ENCODE measurements at places on chromosomes 2 and 18.
A peak's percentile ranks its signal among the peaks of the same experiment; 100 is the strongest.

DNA sequence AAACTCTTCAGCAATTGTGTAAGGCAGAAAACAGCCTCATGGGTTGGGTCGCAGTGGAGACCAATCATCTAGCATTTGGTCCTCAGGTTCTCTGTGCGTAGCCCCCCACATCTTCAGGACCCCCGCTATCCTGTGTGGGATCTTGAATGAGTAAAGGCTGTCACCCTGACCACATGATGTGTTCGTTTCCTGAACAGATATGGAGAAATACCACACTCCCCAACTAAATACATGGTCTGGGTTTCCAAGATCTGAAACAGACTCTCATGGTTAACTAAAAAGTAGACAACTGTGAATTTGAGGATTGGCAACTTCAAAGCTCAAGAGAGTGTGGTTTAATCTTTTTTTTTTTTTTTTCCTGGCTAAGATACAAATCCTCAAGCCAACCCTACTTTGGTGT lies 23.2 kb downstream of the DOCK10 start:
- no peak for DNase-seq

GRCh38 chr2:43127208-43127940 lies 99.0 kb downstream of the ZFP36L2 start:
- peak; percentile 60 for DNase-seq

DNA sequence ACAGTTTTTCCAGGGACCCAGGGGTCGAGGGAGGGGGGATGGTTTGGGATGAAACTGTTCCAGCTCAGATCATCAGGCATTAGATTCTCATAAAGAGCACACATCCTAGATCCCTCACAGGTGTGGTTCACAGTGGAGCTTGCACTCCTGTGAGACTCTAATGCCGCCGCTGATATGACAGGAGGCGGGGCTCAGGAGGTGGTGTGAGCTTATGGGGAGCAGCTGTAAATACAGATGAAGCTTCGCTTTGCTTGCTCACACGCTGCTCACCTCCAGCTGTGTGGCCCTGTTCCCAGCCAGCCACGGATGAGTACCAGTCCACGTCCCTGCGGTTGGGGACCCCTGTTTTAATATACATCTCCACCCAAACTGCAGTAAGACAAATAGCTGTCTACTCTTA lies 204.2 kb downstream of the AGAP1 start:
- DNase-seq = no peak

DNA sequence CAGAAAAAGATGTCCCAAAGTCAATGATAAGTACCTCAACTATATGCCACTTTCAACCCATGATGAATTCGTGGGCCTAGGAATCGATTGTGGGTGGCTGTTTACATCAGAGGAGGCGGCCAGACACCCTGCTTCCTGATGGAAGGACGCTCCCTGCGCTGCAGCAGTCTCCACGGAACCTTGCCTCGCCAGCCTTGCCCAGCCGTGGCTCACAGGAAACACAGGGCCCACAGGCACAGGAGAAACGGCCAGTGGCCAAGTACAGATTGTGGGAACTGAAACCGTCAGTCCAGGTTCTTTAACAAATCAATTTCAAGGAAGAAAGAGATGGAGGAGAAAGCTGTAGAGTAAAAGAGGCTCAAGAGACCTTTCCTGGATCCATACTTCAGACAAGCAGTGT lies 101.5 kb upstream of the NFATC1 start:
- DNase-seq = no peak

DNA sequence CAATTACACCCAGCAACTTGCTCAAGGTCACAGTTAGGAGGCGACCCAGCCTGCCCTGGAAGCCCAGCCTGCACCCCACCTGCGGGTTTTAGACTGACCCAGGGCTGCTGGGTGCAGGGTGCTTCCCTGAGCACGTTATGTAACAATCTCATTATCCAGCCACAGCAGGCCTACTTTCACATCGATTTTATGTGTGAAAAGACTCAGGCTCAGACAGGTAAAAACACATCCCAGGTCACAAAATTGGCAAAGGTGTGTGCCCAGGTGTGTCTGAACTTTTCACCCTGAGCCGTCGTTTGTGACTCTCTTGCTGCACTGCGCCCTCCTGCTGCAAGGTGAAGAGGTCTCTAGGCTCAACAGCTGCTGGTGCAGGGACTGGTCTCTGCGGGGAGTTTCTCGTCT lies 668.2 kb upstream of the HS6ST1 start:
- DNase-seq = no peak

DNA sequence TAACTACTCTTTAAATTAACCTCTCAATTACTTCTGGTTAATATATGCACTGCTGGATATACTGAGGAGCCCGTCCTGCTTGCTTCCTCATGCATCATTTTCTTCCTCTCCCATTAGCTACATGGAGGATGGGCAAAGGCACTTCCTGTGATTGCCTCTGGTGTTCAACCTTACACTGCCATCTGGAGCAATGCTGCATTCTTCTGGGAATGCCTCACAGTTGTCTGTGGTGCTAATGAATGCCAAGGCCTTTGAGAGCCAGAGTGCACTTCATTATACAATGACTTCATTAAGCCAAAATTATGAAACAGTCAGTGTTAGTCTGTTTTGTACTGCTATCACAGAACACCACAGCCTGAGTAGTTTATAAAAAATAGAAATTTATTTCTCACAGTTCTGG lies 134.8 kb upstream of the DOCK10 start:
- peak; percentile 33 for DNase-seq

DNA sequence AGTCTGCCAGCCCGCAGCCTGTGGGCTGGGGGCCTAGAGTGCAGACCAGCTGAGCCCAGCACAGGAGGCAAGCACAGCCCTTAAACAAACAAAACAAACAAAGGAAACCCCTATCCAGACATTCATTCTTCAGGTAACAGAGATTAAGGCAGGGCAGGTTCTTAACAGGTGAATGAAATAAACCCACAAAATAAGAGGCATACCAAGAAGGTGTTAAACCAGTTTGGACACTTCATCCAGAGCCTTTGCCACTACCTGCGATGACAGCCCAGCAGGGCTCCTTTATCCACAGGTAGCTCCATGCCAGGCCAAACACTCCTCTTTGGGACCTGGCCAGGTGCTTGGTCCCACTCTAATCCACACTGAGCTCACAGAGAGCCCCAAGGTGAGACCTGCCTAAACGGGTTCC lies 209.7 kb upstream of the SIX2 start:
- no peak for DNase-seq

- DNase-seq = peak; percentile 74
Measured at GRCh38 chr2:168119515-168120141, 127.8 kb downstream of the STK39 start.

- no peak for DNase-seq
Measured at GRCh38 chr2:101111262-101111838, 39.8 kb downstream of the TBC1D8 start.

GRCh38 chr2:84424152-84424551 lies 34.9 kb downstream of the SUCLG1 start:
- DNase-seq = peak; percentile 31

GRCh38 chr18:51196118-51196810 lies 1.2 kb downstream of the MEX3C start:
- DNase-seq = peak; percentile 41

- no peak for DNase-seq
Measured at GRCh38 chr2:46160326-46160725, 136.9 kb upstream of the EPAS1 start.

GRCh38 chr18:45522371-45522770 lies 92.9 kb upstream of the SLC14A2 start:
- DNase-seq = no peak

DNA sequence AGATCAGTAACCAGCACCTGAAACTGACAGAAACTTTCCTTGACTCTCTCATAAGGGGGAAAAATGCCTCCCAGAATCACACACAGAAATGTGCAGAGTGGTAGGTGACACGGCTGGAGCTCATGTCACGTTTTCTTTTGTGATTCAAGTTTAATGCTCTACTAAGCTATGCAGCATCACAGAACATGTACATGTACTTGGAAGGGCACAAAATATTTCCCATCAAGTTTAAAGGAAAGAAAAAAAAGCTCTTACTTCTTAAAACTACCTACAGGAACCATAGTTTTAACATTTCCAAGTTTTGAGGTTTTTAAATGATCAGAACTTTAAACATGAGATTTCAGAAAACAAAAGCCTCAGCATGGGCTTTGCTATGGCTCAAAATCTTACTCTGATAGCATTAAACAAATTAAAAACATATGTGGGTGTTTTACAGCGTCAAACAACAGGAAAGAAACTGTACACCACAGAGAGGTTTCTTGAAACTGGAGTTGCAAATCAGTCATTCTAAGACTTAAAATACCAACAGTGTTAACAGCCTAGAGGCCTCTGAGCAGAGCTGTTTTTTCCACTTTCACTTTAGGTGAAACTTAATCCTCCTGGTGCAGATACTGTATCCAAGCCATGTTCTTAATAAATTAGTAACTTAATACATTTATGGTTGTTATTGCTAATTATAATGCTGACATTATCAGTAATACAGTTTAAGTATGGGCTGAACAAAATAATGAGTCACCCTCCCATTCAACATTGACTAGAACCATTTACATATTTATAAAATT lies 30.1 kb downstream of the MBP start:
- DNase-seq = peak; percentile 80

GRCh38 chr18:48730010-48730409 lies 191.2 kb downstream of the CTIF start:
- DNase-seq = no peak

DNA sequence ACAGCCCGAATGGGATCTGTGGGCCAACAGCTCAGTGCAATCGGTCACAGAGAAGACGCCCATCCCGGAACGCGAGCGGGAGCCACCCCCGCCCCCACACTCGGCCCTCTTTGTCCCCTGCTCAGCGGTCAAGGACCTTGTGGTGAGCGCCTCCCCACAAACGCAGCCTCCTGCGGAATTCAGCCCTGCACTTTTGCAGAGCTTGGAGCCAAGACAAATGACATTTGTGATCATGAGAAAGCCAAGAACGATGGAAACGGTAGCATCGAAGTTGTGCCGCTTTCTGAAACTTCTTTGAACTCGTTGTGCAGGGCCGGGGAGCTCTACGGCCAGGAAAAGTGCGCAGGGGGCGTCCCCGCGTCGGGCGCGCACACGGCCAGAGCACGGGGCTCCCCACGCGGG lies 6.7 kb upstream of the SALL3 start:
- no peak for DNase-seq

DNA sequence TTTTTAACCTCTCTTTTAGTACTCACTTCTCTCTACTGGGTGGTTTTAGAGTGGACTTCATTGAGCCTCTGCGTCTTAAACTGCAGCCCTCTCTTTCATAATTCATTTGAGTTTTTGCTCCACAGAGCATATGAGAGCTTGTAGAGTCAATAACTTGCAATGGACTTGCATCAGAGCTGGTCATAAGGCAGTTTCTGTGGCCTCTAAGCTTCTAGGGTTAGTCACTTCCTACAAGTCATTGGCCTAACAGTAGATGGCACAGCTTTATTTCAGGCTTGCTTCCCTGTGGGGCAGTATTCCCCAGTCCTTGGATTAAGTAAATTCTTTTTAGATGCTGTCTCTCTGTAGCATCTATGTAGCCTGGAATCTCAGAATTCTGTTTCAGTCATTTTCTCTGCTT lies 1435.7 kb downstream of the LRP1B start:
- peak; percentile 91 for DNase-seq

Data from ELR (cell line).